ENCODE measurements at places on chromosomes 16 and 17. TPM values are rescaled to one million over a fixed set of nuclear protein-coding genes. Genes with fewer than 3 reads are reported as not detected.
A peak's percentile ranks its signal among the peaks of the same experiment; 100 is the strongest.

- no peak overlapping the region for H3K27ac ChIP-seq
- H3K4me3 ChIP-seq: no peak overlapping the region
Observed at GRCh38 chr16:77307426-77308162, 108.4 kb downstream of the SYCE1L start.

VASN gene
- total RNA-seq: 20.0 TPM

CSH2 gene
- total RNA-seq: not detected

- no peak overlapping the region for H3K4me3 ChIP-seq
- H3K27me3 ChIP-seq: peaks cover 5% of the 10 kb centered on the region
- H3K4me1 ChIP-seq: no peaks in the 10 kb centered on the region
- DNase-seq: no peak
- no peak overlapping the region for H3K27ac ChIP-seq
Observed at GRCh38 chr17:73942703-73943415, 260.6 kb upstream of the RPL38 start.

CCL8 gene
- not detected for total RNA-seq

DNA sequence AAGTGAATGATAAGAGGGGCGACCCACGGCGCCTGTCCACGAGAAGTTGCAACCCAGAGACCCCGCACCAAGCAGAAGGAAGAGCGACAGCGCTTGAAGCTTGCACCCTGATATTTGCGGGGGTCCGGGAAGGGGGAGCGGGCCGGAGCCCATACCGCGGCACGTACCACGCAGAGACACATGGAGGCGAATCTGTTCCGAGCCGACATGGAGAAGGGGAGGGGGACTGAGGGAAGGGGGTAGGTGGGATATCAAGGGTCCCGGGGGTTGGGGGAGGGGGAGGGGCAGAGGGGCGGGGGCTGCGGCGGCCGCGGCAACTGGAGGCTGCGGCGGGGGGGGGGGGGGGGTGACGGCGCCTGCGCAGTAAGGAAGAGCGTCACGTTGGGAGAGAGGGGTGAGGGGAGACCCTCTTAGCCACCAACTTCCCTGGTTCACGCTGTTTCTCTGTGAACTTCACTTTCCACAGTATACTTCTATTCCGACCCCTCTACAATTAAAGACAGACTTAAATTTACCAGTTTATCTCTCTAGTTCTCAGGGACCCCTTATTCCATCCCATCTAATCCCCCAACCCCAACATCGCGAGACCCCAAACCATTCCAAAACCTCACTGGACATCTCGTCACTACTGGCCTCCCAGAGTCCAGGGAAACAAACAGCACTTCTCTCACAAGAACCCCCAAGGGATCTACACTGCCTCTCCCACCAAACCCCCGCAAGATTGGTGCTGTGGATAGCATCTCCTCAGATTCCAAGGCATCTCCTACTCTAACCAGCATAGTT, 8.0 kb downstream of the DLG4 start:
- DNase-seq: no peak
- peaks cover 35% of the 10 kb centered on the region for H3K4me1 ChIP-seq
- no peak overlapping the region for H3K27ac ChIP-seq
- no peaks in the 10 kb centered on the region for H3K36me3 ChIP-seq

TEKT1 gene
- not detected for total RNA-seq

GRCh38 chr16:75794426-75794825, 68.1 kb upstream of the CPHXL start:
- H3K4me3 ChIP-seq: no peak overlapping the region
- DNase-seq: no peak
- no peak overlapping the region for H3K27ac ChIP-seq
- H3K27me3 ChIP-seq: no peaks in the 10 kb centered on the region
- H3K4me1 ChIP-seq: no peaks in the 10 kb centered on the region
- H3K36me3 ChIP-seq: no peaks in the 10 kb centered on the region

GRCh38 chr17:43956222-43956621, 2.5 kb upstream of the PYY start:
- DNase-seq: no peak
- no peaks in the 10 kb centered on the region for H3K36me3 ChIP-seq
- no peak overlapping the region for H3K4me3 ChIP-seq
- H3K27ac ChIP-seq: no peak overlapping the region
- peaks cover 8% of the 10 kb centered on the region for H3K4me1 ChIP-seq
- peaks cover 38% of the 10 kb centered on the region for H3K27me3 ChIP-seq

IRX3 gene
- 43.7 TPM for total RNA-seq

DNA sequence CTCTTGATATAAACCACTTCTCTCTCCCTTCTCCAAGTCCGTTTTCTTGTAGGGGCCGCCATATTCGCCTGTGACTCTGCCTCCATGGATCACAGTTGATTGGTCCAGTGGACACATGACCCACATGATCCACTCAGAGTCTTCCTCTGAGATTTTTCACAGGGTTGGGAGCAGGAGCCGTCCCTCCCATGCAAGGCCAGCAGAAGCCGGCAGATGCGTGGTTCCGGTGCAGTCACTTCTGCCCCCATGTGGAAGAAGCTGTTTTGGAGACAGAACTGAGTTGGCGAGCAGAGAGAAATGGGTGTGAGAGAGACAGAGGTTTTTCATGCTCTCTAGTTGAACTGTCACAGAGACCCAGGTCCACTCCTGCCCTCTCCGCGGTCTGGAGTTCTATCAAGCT, 83.3 kb downstream of the C16orf95 start:
- no peak overlapping the region for H3K4me3 ChIP-seq
- H3K36me3 ChIP-seq: no peaks in the 10 kb centered on the region
- DNase-seq: no peak
- H3K27ac ChIP-seq: no peak overlapping the region
- no peaks in the 10 kb centered on the region for H3K27me3 ChIP-seq

- no peaks in the 10 kb centered on the region for H3K27me3 ChIP-seq
- peaks cover 3% of the 10 kb centered on the region for H3K36me3 ChIP-seq
- peak overlapping the region; percentile 97 for H3K4me3 ChIP-seq
- peak overlapping the region; percentile 5 for H3K27ac ChIP-seq
- peaks cover 37% of the 10 kb centered on the region for H3K4me1 ChIP-seq
Observed at GRCh38 chr16:31875112-31875803, 1.7 kb downstream of the ZNF267 start.
